Activated B cell treated with CpG ODN at 0.5 μM for 24 hours (primary cell): ENCODE measurements at places on chromosomes 13 and 19.

DNA sequence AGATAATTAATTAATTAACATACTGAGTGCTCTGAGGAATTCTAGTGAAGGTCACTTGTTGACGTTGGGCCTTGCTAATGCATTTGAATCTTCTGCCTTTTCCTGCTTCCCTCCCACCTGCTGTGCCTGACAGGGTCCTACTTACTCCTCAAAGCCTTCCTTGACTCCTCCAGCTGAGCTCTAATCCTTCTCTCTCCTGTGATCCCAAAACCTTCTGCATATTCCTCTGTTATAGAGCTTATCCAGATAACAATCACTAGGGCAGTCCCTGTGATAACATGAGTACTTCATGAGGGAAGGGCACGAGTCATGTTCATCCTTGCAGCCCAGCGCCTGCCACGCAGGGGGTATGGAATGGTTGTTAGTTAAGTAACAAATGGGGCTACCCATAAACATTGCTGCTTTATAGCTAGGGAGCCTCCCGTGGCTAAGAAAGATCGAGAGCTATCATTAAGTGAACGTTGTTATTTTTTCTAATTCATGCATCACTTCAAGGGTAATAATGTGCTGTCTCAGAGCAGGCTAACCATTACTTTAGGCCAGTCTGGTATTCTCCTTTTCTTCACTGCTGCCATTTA is 19.1 kb upstream of the SPATA13 start:
- DNase-seq, result no peak

DNA sequence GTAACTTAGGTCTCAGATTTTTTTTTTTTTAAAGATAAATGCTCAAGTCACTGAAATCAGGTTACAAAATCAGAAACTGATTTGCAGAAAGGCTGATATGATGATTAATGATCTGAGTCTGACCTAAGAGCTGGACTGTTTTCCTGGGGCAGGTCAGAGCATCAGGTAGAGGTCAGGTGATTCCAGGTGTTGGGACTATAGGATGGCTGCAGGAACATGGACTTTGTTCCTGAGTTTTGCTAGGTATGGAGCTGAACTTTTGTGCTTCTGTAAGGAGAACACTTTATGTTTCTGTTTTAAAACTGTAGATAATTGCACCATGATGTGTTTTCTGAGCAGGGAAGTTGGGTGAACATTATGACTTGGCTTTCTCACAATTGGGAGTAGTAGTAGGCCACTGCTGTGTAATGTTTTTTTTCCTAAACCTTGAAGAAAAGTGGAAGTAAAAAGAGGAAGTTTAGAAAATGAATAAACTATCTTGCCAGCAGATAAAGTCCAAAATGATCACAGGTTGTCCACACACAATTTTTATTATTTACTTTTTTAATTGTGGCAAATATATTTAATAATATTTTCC is 297.2 kb downstream of the DCT start:
- no peak for DNase-seq

DNA sequence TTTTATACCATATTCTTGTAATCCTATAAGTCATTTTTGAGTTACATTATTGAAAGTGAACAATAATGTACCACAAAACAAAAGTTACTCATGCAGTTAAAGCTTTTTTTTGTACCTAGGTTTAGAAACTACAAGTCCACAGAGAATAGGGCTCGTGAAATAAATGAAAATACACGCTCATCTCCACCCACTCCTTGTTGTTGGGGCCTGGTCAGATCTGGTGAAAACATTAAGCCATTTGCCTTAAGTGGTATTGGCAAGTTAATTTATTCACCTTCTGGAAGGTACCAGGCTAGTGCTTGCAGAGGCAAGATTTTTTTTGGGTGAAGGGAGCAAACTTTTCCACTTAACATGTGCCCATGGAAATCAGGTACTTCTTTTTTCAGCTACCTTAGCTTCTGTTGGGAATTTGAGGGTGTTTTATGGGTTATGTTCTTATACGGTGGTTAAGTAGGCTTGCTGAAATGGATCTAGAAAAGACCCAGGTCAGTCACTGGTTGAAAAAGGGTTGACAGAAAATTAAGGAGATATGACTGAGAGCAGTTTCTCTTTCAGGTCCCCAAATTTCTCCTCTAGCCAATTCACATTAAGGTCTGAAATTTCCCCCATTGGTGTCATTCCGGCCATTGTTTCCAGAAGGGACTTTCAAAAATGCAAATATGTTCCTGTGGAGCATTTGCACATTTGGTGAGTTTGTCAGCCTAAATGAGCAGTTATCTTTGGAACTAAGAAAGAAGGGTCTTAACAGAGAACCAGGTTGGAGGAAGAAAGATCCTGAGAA is 143.3 kb downstream of the KCNRG start:
- DNase-seq, result no peak

DNA sequence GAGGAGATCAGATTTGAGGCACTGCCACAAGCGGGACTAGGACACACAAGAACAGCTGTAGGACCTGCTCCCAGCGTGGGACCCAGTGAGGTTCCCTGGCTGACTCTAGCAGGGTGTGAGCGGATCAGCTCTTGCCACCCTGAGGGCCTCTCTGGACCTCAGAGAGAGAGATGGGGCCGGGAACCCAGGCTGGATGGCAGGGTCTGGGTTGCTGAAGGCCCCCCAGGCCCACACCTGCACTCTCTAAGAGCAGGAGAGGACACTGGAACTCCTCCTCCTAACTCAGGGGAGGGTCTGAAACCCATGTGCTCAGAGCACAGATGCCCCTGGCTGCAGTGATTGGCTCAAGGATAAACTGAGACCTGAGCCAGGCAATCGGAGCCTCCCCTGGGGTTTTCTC is 13.5 kb upstream of the IL4I1 start:
- no peak for DNase-seq

GRCh38 chr13:33153421-33154404 is 131.8 kb downstream of the STARD13 start:
- DNase-seq, result no peak

DNA sequence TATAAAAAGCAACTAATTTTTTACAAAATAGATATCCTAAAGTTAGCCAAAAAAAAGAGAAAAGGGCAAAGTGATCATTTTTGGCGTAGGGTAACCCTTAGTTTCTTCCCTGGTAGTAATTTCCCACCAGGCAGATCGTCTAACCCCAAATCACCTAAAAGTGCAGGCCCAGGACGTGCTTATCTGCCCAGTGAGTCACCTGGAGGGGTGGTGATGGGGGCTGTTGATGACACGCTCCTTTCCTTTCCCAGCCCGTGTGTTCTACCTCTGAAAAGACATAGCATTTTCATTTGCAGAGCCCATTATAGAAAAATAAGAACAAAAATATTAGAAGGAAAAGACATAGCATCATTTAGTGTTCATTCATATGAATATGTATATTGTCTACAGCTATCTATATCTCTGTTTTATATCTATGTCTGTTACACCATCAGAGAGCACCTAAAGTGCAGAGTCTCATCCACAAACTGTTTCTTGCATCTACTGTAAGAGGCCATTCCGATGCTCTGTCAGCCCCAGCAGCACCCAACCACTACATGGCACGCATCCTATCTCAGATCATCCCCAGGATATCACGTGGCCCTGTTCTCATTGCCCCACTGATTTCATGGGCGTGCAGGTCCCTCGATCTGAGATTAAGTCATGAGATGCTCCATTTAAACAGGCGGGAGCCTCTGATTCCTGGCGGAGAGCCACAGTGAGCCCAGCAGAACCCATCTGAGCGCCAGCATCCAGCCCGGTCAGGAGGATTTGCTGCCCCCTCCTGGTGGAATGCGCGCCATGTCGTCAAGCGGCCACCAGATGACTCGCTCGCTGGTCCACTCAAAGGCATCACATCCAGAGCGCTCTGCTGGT is 8.5 kb upstream of the LILRB3 start:
- peak; percentile 73 for DNase-seq
